Stimulated activated CD4-positive, alpha-beta T cell treated with anti-CD3 and anti-CD28 coated beads, Interleukin-12 subunit alpha, Interleukin-12 subunit beta, amount 100 ng/mL, for 24 hours (primary cell): ENCODE measurements at places on chromosomes 12 and 14.

- no peak for DNase-seq
These were observed 125.6 kb upstream of the RTL1 start for GRCh38 chr14:101028971-101029667.

GRCh38 chr12:113439606-113440030, 17.4 kb downstream of the SDSL start:
- no peak for DNase-seq

GRCh38 chr12:98424726-98425401, 90.5 kb upstream of the TMPO start:
- DNase-seq = peak; percentile 39

GRCh38 chr12:25883026-25883916, 75.2 kb upstream of the RASSF8 start:
- no peak for DNase-seq

GRCh38 chr14:53147208-53147607, 5.9 kb downstream of the DDHD1 start:
- no peak for DNase-seq
